ENCODE measurements at places on chromosomes 16 and 17. TPM values are rescaled to one million over a fixed set of nuclear protein-coding genes. Genes with fewer than 3 reads are reported as not detected.
A peak's percentile ranks its signal among the peaks of the same experiment; 100 is the strongest.

Gene KRT33B
- total RNA-seq: not detected

DNA sequence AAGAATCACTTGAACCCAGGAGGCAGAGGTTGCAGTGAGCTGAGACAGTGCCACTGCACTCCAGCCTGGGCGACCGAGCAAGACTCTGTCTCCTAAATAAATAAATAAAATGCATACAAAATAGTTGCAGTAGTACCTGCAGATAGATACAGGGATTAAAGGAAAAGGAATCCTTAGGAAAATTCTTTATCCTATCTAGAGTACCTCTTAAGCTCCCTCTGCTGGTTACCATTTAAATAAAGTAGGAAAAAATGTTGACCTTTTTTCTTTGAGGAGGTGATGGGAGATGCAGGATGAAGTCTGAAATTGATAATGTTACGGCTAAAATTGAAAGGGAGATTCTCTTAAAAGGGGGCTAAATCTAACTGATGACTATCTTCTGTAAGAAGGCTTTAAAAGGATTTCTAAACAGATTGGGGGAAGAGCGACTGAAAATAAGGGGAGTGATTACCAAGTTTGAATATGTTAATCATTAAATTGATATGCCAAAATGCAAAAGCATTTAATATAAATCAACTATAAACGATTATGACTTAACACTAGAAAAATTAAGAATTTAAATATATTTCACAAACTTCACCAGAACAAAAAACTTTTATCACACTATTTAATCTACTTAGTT, 29.4 kb downstream of the C16orf87 start:
- DNase-seq: no peak

- DNase-seq: no peak
These were observed 24.2 kb upstream of the ATP2A3 start for GRCh38 chr17:3988297-3989040.

DNA sequence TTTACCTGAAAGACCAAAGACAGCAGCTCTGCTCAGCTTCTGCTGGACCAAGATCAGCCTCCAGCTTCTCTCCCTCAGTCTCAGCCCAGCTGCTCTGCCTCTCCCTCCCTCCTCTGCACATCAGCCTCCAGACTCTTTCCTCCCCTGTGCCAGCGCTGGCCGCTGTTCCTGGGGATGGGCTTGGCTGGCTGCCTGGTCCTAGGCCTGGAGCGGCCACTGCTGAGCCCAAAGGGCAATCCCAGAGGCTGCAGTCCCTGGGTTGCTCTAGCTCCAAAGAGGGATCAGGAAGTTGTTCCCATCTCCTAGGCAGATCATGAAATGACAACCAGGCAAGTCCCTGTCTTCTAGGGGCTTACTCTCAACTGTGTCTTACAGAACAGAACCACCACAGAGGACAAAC, 31.3 kb downstream of the DCUN1D3 start:
- DNase-seq: no peak

Gene SLC16A3
- total RNA-seq: 28.8 TPM

DNA sequence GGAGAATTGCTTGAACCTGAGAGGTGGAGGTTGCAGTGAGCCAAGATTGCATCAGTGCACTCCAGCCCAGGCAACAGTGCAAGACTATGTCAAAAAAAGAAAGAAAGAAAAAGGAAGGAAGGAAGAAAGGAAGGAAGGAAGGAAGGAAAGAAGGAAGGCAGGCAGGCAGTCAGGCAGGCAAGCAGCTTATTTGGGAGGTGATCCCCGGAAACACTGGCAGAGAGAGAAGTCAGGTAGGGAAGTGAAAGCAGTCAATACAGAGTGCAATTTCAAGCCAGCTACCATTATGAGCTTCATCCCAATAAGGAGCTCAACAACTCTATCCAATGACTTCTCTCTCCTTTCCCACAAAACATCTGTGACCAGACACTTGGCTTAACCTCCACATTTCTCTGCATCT, 83.0 kb upstream of the TBC1D3K start:
- DNase-seq: no peak

Gene C16orf96
- not detected for total RNA-seq

Gene KRT27
- not detected for total RNA-seq

DNA sequence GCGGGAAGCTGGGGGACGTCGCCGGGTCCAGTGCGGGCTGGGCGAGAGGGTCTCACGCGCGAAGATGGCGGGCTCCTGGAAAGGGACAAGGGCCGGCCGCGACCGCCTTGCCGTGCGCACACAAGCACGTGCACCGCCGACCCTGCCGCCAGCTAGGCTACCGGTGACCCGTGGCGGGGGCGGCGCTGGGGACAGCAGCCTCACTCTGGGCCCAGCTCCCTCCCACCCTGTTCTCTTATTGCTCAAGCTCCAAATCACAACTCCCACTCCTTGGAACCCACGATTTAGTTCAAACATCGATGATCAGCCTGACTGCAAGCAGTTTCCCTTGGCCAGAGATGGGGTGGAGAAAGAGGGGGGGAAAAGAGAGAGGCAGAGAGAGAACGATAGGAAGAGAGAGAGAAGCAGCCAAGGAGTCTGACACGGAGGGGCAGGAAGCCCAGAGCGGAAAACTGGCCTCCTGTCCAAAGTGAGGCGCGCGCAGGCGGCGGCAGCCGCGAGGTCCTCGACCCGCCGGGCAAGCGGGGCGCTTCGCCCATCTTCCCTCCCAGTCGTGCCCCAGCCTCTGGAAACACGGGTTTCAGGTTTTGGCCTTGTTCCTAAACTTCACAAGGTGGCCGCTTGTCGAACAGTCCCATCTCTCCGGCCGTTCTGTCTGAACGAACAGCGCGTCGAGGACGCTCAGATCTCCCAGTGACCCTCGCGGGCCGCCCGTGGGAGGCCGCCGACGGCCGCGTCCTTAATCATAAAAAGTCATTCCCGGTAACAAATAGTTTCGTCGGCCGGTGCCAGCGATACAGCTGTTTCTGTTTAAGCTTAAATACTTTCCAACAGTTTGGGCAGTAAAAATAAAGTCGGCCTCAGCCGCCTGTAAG, 1.7 kb upstream of the CBX8 start:
- DNase-seq: no peak

- DNase-seq: no peak
These were observed 31.0 kb upstream of the RCVRN start for GRCh38 chr17:9936095-9936494.

Gene DNAI2
- total RNA-seq: not detected

DNA sequence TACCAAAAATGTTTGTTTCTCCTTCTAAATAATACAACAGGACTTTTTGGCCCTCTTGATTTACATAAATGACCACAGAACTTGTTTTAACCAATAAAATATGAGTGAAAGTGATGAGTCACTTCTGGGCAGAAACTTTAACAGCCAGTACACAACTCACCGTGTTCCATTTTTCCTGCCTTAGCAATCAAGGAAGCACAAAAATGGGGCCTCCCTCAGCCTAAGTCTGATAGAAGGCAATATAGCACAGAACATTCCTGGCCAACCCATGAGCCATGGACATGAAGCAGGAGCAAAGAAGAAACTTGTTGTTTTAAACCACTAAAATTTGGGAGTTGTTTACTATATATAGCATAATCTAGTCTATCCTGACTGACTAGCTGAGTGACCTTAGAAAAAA, 61.1 kb upstream of the MTMR4 start:
- no peak for DNase-seq

DNA sequence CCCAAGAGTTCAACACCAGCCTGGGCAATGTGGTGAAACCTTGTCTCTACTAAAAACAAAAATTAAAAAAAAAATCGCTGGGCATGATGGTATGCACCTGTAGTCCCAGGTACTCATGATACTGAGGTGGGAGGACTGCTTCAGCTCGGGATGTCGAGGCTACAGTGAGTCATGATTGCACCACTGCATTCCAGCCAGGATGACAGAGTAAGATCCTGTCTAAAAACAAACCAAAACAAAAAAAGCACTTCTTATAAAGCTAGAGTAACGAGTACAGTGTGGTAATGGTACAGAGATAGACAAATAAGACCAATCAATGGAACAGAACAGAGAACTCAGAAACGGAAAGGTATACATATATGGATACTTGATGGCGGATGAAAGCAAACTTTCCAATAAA, 4.4 kb downstream of the NSMCE1 start:
- peak; percentile 70 for DNase-seq

Gene NPTX1
- total RNA-seq: 0.42 TPM

Gene SSTR5
- total RNA-seq: not detected

- DNase-seq: no peak
These were observed 21.5 kb downstream of the METRNL start for GRCh38 chr17:83100853-83101391.

Gene HAP1
- not detected for total RNA-seq

Gene CHST5
- total RNA-seq: not detected

DNA sequence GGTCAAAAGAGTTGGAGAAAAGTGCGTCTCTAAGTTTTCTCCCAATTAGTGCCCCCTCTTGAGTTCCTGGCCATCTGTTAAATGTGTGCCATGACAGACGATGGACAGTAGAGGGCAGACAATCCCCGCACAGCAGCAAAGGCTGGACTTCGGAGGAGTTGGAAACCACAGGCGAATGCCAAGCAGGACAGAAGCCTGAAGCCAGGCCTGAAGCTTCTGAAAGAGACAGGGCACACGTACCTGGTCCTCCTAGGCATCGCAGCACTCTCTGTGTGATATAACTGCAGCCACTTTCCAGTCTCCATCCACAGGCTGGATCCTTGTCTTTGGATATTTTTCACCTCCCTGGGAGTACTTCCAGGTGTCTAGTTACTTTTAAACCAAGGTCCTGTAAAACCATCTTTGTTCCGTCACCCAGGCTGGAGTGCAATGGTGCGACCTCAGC, 14.5 kb downstream of the C17orf100 start:
- DNase-seq: no peak

DNA sequence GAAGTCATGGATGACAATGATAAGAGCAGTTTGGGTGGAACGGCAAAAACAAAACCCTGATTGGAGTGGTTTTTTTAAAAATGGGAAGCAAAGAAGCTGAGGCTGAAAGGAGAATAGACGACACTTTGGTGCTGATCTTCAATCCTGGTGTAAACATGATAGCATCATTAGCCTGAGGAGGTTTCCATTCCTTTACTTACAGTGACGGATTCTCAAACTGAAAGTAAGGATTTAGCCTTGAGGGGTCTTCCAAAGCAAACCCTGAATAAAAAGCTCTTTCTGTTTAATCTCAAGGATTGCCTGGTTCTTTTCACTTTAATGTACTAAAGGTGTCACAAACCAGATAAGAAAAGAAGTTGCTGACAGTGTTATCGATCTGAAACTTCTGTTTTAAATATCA, 69.3 kb downstream of the KCNJ2 start:
- DNase-seq: no peak

- no peak for DNase-seq
These were observed 4.6 kb upstream of the PMP22 start for GRCh38 chr17:15269780-15270089.

GRCh38 chr16:10896165-10896564, 19.2 kb downstream of the CIITA start:
- DNase-seq: no peak
